Stimulated activated CD8-positive, alpha-beta memory T cell treated with anti-CD3 and anti-CD28 coated beads, Interleukin-2, amount 100 ng/mL, for 1 hour (primary cell): ENCODE measurements at places on chromosomes 2 and 18.

- no peak for DNase-seq
Observed at GRCh38 chr2:223841436-223842190, 4.2 kb upstream of the AP1S3 start.

DNA sequence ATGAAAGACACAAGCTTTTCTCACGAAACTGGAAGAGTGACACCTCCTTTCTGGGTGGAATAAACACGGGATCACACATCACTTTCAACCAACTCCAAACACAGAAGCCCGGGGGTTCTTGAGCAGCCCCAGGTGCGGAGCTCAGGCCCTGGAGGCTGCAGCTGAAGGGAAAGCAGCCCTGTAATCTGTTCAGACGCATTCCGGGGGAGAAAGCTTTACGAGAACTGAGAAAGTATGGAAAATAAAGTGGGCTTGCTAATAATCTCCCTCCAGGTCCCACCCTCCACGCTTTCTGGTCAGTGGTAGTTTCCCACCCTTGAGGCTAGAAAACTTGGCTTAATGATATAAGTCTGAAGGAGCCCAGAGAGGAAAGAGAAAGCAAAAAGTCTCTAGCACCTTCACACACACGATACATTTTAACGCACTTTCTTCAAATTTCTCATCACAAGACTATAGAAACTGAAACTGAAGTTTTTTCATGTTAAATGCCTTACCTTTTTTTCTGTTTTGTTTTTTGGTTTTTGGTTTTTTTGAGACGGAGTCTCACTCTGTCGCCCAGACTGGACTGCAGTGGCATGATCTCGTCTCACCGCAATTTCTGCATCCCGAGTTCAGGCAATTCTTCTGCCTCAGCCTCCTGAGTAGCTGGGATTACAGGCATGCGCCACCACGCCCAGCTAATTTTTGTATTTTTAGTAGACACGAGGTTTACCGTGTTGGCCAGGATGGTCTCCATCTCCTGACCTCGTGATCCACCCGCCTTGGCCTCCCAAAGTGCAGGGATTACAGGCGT lies 141.3 kb downstream of the AFF3 start:
- no peak for DNase-seq

DNA sequence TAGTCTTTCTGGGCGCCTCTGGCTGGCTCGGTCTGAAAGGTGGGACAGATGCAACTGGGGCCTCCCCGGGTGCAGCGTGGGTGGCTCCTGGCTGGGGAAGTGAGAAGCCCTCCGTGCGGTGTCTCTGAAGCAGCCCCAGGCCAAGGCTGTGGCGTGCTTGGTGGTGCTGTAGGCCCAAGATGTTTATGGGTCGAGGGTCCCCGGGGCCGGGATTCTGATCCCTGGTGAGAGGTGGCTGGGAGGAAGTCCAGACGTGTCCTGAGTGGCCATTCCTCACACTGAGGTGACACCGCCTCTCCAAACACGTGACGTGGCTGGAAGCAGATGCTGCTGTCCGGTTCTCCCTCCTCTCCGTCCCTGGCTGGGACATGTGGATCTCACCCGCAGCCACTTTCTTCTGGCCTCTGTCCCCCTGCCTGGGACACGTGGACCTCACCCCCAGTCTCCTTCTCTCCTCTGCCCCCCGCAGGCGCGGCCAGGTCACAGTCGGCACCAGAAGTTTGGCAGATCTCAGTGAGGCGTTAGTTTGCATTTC lies 12.6 kb downstream of the RTP5 start:
- no peak for DNase-seq

DNA sequence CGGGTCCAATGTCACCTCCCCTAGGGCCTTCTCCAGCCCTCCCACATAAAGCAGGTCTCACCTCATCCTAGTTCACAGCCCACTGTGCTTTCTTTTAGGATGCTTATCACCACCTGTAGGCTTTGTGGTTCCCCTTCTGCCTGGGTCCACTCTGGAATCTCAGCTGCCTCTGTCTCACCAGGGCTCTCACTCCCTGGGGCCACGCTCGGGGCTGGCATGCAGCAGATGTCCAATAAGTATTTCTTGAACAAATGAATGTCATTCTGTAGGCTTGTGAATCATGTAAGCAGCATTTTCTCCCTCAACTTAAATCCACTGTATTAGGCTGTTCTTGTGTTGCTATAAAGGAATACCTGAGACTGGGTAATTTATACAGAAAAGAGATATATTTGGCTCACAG lies 4.3 kb upstream of the SH3BP4 start:
- no peak for DNase-seq

GRCh38 chr2:201779901-201780673 lies 646 bp downstream of the ALS2 start:
- no peak for DNase-seq

DNA sequence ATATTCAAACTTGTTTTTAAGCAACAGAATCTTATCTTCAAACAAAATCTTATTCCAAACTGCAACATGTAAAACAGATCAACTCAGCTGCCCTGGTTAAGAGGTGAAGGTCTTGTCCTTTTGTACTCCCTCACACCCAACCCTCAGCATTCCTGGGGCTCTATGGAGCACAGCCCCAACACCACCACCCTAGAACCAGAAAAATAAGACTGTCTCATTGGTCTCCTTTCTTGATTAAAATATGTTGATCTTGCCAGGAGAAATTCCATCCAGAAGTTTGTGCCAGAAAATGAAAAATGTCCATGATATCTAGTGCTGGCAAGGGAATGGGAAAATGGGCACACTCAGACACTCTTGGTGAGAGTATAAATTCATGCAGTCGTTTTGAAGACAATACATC lies 62.1 kb upstream of the TMEM17 start:
- no peak for DNase-seq

DNA sequence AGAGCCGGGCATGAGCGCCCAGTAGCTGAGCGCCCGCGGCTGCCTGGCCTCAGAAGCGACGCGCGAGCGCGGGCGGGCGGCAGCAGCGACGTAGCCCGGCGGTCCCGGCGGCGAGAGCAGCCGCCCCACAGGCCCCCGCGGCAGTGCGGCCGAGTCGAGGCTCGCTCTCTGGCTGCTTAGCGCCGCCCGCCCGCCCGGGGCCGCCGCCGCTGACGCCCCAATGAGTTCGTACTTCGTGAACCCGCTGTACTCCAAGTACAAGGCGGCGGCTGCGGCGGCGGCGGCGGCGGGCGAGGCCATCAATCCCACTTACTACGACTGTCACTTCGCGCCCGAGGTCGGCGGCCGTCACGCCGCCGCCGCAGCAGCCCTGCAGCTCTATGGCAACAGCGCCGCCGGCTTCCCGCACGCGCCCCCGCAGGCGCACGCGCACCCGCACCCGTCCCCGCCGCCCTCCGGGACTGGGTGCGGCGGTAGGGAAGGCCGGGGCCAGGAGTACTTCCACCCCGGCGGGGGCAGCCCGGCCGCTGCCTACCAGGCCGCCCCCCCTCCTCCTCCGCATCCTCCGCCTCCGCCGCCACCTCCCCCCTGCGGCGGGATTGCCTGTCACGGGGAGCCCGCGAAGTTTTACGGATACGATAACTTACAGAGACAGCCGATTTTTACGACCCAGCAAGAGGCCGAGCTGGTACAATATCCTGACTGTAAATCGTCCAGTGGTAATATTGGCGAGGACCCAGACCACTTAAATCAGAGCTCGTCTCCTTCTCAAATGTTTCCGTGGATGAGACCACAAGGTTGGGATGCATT lies 847 bp downstream of the HOXD8 start:
- DNase-seq, result no peak

DNA sequence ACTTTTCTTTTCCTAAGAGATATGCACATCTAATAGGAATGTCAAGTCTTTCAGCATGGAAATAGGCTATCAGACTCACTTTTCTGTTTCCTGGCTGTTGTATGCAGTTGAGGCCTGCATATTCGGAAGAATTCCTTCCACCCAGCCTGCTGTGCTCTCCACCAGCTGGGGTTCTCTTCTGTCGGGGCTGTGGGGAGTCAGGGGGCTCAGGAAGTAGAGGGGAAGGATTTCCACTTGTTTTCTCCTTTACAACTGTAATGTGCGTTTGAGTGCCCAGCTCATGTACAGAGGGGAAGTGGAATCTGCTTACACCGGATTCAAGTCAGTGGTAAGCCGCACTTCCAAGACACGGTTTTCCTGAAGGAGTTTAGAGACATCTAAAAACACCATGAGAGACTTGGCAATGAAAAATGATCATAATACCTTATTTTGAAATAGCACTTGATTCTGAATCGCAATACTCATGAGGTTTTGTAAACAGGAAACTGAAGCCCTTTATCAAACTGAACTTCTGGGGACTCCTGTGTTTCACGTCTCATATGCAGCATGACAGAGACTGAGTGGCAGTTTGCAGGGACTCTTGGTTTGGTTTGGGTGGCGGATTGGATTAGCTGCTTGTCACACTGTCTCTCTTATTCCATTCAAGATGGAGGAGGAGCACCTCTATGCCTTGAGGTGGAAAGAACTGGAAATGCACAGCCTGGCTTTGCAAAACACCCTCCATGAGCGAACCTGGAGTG lies 90.4 kb downstream of the MTCL1 start:
- no peak for DNase-seq

DNA sequence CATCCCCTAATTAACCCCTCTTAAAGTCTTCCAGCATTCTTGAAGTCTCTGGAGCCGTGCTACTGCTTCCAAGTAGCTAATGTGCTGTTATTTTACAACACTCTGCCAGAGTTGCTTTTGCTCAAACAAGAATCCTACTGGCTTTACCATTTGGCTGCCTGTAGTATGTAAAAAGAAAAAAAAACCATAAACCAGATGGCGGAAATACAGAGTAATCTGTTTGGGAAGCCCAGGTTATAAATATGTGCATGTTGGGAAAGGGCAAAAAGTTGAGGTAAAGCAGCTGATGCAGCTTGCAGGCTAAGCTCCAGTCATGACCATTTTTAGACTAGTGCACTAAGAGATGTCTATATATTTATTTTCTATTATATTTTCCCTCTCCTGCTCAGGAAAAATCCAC lies 313.2 kb upstream of the ETAA1 start:
- no peak for DNase-seq

GRCh38 chr2:240322231-240322955 lies 113.1 kb upstream of the GPC1 start:
- no peak for DNase-seq

GRCh38 chr2:215697003-215697402 lies 261.1 kb upstream of the FN1 start:
- no peak for DNase-seq

DNA sequence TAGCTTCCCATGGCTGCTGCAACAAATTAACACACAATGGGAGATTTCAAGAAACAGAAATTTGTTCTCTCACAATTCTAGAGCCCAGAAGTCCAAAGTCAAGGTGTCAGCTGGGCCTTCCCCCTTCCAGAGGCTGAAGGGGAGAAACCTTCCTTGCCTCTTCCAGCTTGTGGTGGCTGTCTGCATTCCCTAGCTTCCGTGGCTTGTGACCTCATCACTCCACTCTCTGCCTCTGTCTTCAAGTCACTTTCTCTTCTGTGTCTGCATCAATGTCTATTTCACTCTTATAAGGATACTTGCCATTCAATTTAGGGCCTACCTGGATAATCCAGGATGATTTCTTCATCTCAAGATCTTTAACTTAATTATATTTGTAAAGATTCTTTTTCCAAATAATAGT lies 16.8 kb upstream of the SRBD1 start:
- DNase-seq, result no peak

GRCh38 chr2:178401994-178402437 lies 49.0 kb downstream of the PRKRA start:
- no peak for DNase-seq

DNA sequence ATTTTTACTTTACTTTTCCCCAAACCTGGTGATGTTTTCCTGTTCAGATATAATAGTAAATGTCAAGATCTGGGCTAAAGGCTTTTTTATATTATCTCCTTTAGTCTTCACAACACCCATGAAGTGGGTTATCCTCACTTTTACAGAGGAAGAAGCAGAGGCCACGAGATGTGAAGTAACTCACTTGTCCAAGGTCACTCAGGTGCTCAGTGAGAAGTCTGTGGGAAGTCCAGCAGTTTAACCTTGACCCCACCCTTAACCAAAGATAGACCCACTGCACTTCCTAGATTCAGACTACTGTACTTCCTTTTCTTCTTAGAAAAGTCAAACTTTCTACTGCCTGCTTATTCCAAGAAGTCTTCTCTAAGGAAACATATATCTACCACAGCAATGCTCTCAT lies 56.3 kb upstream of the STAT1 start:
- no peak for DNase-seq

DNA sequence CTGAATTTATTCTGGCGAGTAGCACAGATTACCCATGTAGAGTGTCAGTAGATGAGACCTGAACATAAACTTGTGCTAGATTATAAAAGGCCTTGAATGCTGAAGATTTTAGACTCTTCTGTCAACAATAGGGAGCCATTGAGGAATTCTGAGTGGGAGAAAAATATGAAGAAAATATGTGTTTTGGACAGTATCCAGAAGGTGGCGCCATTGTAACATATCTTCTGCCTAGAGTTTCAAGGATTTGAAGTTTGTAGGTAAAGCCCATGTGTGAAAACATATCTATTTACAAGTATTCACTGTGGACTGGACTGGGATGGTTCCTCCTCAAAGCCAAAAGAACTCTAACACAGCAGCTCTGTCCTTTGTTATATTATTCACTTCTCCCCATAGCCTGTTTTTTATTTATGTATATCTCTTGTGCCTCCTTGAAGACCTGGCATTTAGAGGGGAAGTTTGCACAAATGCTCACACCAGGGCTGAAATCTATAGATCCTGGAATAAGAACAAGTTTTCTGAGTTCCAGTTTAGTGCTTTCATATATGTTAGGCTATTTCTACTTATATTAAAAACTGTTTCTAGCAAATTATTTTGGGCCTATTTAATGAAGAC lies 124.9 kb downstream of the RDH14 start:
- DNase-seq, result no peak

GRCh38 chr2:108535357-108535631 lies 1.0 kb downstream of the LIMS1 start:
- DNase-seq, result no peak

DNA sequence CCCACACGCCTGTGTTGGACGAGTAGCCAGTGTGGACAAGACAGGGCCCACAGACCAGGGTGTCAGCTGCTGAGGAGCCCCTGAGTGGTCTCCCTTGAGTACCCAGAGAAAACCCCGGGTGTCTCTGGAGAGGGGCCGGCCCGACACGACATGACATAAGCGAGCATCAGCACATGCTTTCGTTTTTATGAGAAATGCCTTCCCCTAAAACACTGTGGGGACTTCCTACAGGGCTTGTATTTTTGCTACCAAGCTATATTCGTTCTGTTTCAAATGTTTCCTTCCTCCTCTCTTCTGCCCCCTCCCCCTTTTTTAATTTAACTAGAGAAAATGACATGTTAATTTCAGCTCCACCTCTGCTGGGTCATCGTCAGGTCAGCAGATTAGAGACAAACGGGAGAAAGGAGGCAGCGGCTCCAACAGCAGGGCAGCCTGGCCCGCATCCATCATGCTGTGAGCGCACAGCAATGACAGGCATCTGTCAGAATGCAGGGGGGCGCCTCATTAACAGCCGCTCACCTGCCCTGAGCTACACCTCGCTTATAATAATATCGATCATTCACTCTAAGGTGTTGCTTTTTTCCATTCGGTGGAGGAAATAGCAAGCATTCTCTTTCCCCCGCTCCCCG lies 286.2 kb downstream of the ZNF516 start:
- DNase-seq, result no peak

GRCh38 chr2:176502619-176503018 lies 233.4 kb downstream of the MTX2 start:
- no peak for DNase-seq
